Body of pancreas (tissue), 4 donors: ENCODE measurements at places on chromosomes 12 and 14. TPM values are rescaled to one million over a fixed set of nuclear protein-coding genes. Genes with fewer than 3 reads are reported as not detected.

USP44 gene
- total RNA-seq = 7.0 TPM

GPX2 gene
- 14.3 TPM for total RNA-seq

CLEC1A gene
- total RNA-seq = 2.6 TPM

LRRC9 gene
- not detected for total RNA-seq

EPYC gene
- not detected for total RNA-seq

TESPA1 gene
- not detected for total RNA-seq

POTEM gene
- not detected for total RNA-seq

ERP29 gene
- 42.5 TPM for total RNA-seq

SNW1 gene
- total RNA-seq = 23.1 TPM

TAS2R20 gene
- total RNA-seq = 2.6 TPM

HPD gene
- 5.7 TPM for total RNA-seq

LMNTD1 gene
- 1.3 TPM for total RNA-seq

CLEC4C gene
- not detected for total RNA-seq

CD163L1 gene
- under 0.01 TPM for total RNA-seq

CTSG gene
- not detected for total RNA-seq

OR4Q3 gene
- not detected for total RNA-seq

LUM gene
- 93.7 TPM for total RNA-seq

ZNF605 gene
- total RNA-seq = 10.4 TPM

SPTB gene
- 8.6 TPM for total RNA-seq
